B cell (primary cell): ENCODE measurements at places on chromosomes 12 and 14.

GRCh38 chr12:115013236-115013981 lies 329.4 kb upstream of the TBX3 start:
- DNase-seq = no peak

DNA sequence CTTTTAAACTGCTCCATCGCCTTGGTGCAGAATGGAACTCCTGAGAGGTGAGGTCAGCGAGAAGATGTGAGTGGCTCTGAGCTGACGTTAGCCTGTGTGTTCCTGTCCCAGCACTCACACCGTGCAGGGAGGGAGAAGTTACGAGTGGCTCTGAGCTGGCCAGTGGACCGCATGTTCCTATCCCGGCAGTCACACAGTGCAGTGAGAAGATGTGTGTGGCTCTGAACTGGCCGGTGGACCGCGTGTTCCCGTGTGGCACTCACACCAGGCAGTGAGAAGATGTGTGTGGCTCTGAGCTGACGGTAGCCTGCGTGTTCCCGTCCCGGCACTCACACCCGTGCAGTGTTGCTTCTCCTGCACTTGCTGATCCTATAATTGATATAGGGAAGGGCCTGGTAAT lies 59.9 kb downstream of the VCPKMT start:
- DNase-seq = no peak

- no peak for DNase-seq
Observed at GRCh38 chr14:84975241-84975902, 554.6 kb upstream of the FLRT2 start.

- no peak for DNase-seq
Observed at GRCh38 chr14:72057701-72058285, 125.6 kb downstream of the RGS6 start.

DNA sequence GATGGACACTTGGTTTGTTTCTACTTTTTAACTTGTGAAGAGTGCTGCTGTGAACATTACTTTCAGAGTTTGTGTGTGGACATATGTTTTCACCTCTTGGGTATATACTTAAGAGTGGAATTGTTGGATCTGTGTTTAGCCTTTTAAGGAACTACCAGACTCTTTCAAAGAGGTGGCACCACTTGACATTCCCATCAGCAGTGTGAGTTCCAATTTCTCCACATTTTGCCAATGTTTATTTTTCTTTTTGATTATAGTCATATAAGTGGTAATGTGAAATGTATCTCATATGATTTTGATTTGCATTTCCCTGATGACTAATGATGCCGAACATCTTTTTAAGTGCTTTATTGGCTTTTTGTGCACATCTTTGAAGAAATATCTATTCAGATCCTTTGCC lies 44.8 kb downstream of the ARHGAP5 start:
- no peak for DNase-seq

GRCh38 chr14:34475163-34475562 lies 13.1 kb upstream of the SPTSSA start:
- no peak for DNase-seq
